HCT116 (cell line): ENCODE measurements at places on chromosomes 7 and 10. TPM values are rescaled to one million over a fixed set of nuclear protein-coding genes. Genes with fewer than 3 reads are reported as not detected.

DNA sequence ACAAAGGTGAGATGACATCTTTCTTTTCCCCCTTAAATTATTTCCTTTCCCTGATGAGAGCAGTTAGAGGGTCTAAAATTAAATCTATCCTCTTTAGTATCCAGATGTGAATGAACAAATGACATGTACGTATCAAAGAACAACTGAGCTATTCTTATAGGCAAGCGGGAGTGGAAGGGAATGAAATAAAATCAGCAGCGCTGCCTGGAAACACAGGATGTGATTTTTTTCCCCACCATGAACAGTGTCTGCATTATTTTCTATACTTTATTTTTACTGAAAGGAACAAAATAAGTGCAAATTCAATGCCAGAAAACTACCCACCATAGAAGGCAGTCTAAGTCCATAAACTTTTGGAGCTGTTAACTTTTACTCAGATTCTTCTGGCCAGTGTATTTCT is 40.6 kb downstream of the SLC26A4 start:
- DNase-seq = no peak

CPXM2 gene
- total RNA-seq = 0.12 TPM

DNA sequence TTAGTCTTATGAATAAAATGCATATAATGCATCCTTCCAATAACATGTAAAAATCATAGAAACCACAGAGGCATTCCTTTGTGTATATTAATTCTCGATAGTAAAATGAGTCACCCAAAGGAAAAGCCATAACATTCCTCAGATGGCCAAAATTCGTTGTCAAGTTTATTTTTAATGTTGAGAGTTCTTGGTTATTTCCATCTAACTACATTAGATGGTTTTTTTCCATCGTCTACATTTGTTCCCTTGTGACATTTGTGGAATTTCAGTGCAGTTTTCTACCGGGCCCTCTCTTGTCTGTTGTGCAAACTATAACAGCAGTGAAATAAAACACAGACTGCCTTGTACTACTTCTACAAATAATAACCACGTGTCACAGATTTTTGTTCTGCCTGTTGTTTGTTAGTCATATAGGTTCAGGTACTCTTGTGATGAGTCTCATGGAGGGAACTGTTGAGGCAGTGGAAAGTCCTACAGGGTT is 54.7 kb upstream of the CCAR1 start:
- no peak for DNase-seq

DNA sequence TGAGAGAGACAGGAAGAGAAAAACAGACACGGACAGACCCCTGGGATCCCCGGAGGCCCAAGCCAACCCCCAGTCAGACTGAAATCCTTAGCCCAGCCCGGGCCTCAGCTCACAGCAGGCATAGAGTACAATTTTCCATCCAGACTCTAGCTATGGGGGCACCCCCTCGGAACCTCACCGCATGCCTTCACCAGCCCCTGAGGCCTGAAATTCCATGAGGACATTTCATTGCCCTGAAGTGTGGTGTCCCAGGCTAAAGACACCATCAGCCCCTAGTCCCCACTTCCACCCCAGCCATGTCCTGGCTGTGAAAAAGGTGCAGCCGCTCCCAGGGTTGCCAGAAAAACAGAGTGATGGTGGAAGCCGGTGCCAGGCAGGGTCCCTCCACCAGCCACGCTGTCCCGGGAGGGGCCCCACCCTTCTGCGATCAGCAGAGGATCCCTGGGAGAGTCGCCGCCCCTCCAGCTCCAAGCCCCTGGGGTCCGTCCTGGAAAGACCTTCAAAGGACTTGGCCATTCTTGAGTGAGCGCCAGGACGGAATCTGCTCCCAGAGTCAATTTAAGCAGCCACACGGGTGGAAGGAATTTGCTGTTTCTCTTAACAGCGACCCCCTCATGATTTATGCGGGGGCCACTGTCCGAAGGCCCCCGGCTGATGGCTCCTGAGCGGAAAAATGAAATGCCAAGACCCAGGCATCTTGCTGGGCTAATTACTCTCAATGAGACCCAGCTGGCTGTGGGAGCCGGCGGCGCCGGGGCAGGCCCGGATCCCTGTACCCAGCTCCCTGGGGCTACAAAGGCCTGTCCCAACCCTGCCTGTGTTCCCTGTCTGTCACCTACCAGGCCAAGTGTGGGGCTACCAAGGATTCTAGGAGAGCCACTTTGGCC is 23.2 kb downstream of the MYL10 start:
- DNase-seq = no peak

DNA sequence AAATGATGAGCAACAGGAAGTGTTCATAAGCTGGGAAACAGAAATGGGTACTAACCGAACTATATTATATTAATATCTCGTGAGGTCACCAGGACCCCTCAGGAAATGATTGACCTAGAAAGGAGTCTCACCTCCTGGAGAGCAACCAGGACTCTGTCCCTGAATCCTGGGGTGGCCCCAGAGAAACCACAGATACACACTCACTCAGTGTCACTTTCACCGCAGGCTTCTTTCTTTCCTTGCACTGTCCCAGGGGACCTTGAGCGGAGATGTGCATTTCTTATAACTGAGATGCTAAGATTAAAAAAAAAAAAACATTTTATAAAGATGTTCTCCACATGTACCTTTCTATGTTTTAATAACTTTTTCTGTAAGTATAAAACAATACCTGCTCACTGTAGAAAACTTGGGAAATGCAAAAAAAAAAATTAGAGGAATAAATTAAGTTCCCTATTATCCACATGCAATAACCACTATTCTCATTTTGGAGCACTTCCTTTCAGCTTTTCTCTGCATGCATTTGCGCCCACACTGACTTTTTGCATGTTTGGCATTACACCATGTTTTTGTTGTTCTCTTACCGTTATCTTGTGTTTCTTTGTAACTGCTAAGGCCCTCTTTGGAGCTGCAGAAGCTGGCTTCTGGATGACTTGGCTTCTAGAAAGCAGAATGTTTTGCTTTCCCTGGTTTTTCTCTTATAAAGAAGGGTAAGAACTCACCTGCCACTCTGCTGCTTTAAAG is 15.0 kb downstream of the NOD1 start:
- no peak for DNase-seq

DNA sequence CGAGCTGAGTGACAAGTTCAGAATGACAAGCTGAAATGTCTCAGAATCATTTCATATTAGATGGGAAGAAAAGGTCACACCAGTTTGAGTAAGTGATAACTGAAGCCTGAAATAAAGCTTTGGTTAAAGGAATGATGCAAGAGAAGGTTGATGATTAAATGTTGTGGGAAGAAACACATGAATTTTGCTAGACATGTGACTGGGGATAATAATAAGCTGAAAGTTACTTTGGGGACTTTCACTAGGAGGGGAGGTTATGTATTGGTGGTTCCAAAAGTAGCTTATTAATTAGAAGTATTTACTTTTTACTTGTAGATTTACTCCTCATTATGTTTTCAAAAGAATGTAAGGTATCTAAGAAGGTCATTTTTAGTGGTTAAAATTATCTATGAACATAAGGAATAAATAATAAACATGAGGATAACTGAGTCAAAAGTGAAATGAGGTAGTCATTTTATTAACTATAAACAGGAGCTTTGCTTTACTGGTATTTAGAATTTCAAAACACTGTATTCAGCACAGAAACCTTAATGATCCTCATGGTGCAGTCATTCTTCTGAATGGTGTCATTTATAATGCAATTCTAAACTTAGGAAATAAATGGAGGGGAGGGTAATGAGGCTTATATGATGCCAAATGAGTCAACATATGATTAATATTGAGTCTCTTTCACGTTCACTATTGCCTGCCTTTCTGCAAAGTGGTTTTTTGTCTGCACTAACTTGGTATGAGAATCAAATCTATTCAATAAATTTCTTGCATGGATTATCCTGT is 63.7 kb downstream of the PRKG1 start:
- no peak for DNase-seq

- DNase-seq = no peak
These were observed 268.2 kb upstream of the FZD1 start for GRCh38 chr7:90995996-90996395.

GRCh38 chr10:85100495-85100894 is 772.1 kb downstream of the CCSER2 start:
- no peak for DNase-seq

NXPH1 gene
- total RNA-seq = 0.17 TPM

DNA sequence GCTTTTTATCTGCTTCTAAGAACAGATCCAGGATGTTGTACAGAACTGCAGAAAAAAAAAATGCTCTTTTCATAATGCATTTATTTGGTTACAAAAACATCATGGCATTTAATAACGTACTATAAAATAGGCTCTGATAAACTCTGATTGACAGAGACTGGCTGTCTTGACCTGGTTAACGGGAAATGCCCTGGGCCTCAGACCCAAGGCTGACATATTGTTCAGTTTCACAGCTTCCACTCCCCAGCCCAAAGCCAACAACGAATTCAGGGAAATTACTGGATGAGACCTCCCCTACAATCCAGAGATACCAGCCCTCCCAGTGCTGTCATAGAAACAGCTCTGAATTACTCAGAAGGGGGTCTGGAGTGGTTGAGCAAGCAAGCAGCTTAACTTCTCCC is 260.1 kb downstream of the CREB5 start:
- no peak for DNase-seq

VWA2 gene
- not detected for total RNA-seq

- DNase-seq = no peak
These were observed 19.3 kb downstream of the GIMAP6 start for GRCh38 chr7:150612925-150613324.

TMEM178B gene
- total RNA-seq = 0.02 TPM

GRCh38 chr10:6175329-6176055 is 27.2 kb upstream of the PFKFB3 start:
- DNase-seq = no peak

GRCh38 chr7:103031781-103032180 is 42.8 kb downstream of the FBXL13 start:
- DNase-seq = no peak

- DNase-seq = no peak
These were observed 100.6 kb downstream of the RBM20 start for GRCh38 chr10:110744782-110745181.

- no peak for DNase-seq
These were observed 695.6 kb upstream of the IGFBP3 start for GRCh38 chr7:46616636-46617035.
